DMS153 (cell line): ENCODE measurements at places on chromosomes 16 and 17.

DNA sequence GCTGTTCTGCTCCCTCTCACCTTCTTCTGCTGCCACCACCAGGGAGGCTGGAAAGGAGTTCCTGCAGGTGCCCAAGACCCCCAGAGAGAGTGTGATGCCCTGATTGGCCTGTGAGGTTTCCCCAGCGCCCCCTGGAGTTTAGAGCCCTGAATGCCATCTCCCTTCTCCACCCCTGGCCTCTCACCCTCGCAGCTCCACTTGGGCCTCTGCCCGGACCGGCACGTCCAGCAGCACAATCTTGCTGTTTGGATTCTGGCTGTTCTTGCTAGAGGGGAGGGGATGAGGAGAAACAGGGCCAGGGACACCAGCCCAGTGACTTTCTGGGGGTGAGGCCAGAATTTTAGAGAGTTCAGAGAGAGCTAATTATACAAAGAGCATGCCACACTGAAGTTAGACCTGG, 12.5 kb upstream of the FAM171A2 start:
- no peak for DNase-seq

DNA sequence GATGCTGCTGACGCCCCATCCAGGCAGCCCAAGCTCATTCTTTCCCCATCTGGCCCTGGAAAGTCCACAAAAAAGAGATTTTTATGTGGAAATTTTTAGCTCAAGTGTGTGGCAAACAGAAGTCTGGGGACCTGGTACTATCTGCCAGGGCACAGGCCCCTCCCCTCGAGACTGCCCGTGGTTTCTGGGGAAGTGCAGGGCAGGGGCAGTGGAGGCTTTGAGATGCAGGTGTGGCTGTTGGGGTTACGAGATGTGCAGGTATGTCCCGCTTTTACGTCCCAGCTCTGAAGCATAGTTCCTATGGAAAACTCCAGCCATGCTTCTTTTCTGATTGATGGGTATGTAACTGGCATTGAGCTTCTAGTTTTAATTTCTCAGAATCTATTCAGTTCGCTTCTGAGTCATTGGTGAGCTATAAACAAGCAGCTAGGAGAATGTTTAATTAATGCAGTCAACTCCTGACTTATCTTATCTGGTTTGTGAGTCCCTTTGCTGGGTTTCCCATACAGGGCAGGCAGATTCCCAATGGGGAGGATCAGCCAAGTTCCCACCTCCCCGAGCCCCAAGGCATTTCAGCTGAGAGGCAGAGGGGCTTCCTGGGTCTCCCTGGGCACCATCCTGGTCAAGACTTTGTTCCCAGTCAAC, 16.2 kb downstream of the TBX4 start:
- DNase-seq: no peak

DNA sequence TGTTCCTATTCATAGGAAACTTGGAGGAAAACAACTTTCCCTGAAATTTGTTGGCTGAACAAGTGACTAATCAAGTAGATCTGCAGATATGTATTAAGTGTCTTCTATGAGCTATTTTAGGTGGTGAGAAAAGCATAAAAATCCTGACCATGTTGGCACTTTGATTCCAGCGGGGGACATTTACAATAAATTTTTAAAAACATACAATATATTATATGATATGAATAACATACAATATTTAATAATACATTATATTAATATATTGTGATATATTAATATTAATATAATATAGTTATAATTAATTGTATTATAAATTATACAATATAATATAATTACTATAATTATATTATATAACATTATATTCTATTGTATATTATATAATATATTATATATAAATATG, 362.9 kb upstream of the SOX9 start:
- DNase-seq: no peak

DNA sequence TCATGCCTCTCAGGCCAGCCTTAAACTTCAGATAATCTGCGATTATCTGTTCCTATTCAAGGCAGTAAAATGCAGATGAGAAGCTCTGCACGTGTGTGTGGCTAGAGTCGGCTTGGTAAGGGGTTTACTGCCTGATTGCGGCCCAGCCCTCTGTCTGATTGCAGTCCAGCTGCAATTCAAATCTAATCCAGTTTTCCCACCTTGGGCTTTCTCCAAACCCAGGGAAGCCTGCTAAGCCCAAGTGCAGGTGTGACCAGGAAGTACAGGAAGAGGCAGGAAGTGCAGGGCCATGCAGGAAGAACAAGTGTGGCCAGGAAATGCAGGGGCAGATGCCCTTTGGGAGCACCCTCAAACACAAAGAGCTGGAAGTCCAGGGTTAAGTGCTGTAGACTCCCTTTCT, 314.9 kb downstream of the CEP112 start:
- no peak for DNase-seq

DNA sequence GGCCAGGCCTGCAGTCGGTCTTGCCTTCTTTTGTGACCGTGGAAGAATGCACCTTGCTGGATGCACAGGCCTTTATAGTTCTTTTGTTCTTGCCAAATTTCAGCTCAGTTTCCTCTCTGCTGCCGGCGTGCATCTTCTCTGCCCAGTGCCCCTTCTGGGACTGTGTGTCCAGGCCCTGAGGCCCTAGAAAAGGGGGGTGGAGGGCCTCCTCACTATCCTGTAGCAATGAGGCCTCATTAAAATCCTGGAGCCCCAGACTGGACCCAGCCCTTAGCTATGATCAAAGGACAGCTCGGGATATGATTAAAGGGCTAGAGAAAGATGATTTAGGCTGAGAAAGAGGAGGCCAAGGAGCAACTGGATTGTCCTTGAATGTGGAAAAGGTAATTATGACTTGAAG, 229.8 kb downstream of the SEC14L1 start:
- no peak for DNase-seq

DNA sequence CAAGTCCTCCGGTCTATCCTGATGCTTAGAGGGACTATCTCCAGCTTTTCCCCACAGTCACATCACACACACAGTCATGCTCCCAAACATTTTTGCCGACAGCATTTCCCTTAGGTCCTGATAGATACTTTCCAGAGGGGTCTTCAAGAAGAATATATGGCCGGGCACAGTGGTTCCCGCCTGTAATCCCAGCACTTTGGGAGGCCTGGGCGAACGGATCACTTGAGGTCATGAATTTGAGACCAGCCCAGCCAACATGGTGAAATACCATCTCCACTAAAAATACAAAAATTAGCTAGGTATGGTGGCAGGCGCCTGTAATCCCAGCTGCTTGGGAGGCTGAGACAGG, 4.3 kb upstream of the GIP start:
- no peak for DNase-seq

- no peak for DNase-seq
Measured at GRCh38 chr16:82345318-82345717, 175.3 kb upstream of the MPHOSPH6 start.

DNA sequence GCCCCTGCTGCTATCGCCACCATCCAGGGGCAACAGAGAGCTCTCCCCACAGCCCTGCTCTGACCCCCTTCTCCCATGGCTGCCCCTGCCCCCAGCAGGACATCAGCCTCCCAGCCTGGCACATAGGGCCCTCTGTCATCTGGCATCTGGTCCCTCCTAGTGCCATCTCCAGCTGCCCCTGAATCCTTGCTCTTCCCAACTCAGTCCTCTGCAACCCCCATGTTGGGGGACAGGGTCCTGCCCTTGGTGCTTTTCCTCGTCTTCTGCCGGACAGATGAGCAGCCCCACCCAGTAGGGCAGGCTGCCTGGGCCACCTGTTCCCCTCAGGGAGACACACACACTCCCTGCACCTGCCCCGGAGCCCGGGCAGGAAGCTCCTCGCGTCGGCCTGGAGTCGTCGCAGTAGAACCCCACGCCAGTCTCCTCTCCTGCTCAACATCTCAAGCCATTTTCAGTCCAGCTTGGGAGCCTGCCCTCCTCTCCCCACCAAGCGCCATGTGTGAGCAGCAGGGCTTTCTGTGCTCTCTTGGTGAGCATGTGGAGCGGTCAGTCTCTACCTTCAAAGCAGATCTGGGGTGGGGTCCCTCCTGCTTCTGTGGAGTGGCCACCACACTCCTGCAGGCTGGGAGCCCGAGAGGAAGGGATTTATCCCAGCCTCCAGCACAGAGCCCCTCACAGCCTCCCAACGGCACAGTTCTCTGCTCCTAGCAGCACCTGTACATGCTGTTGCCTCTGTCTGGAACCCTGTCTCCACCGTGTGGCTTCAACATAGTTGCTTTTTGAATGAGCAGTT, 28.2 kb downstream of the TNFRSF13B start:
- no peak for DNase-seq

GRCh38 chr17:17344507-17345293, 41.5 kb downstream of the NT5M start:
- no peak for DNase-seq

GRCh38 chr17:75610103-75610984, 22.7 kb downstream of the MYO15B start:
- DNase-seq: no peak

DNA sequence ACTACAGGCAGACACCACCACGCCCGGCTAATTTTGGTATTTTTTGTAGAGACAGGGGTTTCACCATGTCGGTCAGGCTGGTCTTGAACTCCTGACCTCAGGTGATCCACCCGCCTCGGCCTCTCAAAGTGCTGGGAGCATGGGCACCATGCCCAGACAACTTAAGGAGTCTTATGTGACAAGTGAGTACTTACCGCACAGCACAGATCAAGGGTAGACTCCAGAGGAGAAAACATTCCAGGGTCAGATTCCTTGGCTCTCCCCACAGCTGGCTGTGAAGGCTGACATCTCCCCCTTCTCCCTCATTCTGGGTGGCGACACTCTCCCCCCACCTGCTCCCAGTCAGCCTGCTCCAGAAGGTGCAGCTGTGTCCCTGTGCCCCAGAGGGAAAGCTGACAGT, 10.6 kb downstream of the ZSCAN10 start:
- DNase-seq: no peak

DNA sequence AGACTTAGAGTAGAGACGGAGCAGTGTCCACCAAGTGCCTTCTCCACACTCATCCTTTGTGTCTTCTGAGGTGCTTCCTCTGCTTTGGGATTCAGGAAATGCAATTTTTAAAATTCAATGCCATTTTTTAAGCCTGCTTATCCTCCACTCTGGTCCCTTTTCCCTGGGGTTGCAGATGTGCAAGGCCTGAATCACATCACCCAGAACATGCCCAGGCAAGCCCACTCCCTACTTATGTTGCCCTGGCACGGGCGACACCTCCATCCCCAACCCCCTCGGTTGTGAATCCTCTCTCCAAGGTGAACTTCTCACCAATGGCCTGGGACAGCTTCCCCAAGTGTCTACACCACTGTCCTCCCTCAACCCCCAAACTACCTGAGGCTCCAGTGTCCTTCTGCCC, 116.2 kb downstream of the C17orf67 start:
- no peak for DNase-seq

GRCh38 chr17:81686614-81687013, 2.8 kb downstream of the HGS start:
- DNase-seq: no peak

- no peak for DNase-seq
Measured at GRCh38 chr16:13234999-13235398, 333.6 kb downstream of the SHISA9 start.

- DNase-seq: no peak
Measured at GRCh38 chr17:77205396-77206125, 64.8 kb downstream of the SEC14L1 start.

- no peak for DNase-seq
Measured at GRCh38 chr16:79407461-79408135, 192.9 kb downstream of the MAF start.
